ENCODE measurements at places on chromosomes 2 and 18. TPM values are rescaled to one million over a fixed set of nuclear protein-coding genes. Genes with fewer than 3 reads are reported as not detected.

Gene ASPRV1
- 0.28 TPM for total RNA-seq

Gene NOTO
- total RNA-seq: not detected

Gene MYO7B
- total RNA-seq: not detected

Gene CDH19
- total RNA-seq: not detected

Gene LHCGR
- total RNA-seq: not detected

Gene PROKR1
- not detected for total RNA-seq

Gene SANBR
- 10.1 TPM for total RNA-seq

Gene RNF138
- total RNA-seq: 14.4 TPM

Gene DNER
- 0.83 TPM for total RNA-seq

Gene RBM44
- 0.14 TPM for total RNA-seq

Gene PDE1A
- 42.4 TPM for total RNA-seq

Gene CDC42EP3
- 16.9 TPM for total RNA-seq

Gene SLC19A3
- total RNA-seq: 2.1 TPM

Gene B3GNT7
- under 0.01 TPM for total RNA-seq

Gene TUBA3E
- not detected for total RNA-seq

Gene UGT1A5
- total RNA-seq: not detected

Gene L3MBTL4
- 0.28 TPM for total RNA-seq

Gene AMER3
- total RNA-seq: not detected

Gene RNMT
- 16.6 TPM for total RNA-seq

Gene CKAP2L
- 0.74 TPM for total RNA-seq

Gene ITM2C
- 110 TPM for total RNA-seq

Gene SEPTIN2
- 358 TPM for total RNA-seq

Gene MC2R
- total RNA-seq: not detected

Gene DYNC2LI1
- 19.9 TPM for total RNA-seq

Gene RGPD4
- total RNA-seq: not detected

Gene PROC
- not detected for total RNA-seq

Gene EPHA4
- 26.7 TPM for total RNA-seq

Gene SEMA4F
- total RNA-seq: 4.1 TPM

Gene SLC23A3
- total RNA-seq: 2.4 TPM

Gene DCDC2C
- not detected for total RNA-seq

Gene FABP1
- total RNA-seq: not detected

Gene DNAH7
- total RNA-seq: 0.28 TPM

Gene ELP2
- 281 TPM for total RNA-seq

Gene REG1B
- total RNA-seq: not detected

Gene NCK2
- 25.6 TPM for total RNA-seq

Gene GNAL
- 0.65 TPM for total RNA-seq

Gene LYG1
- total RNA-seq: 0.43 TPM

Gene SKA1
- 6.6 TPM for total RNA-seq

Gene TFCP2L1
- total RNA-seq: not detected

Gene CROCC2
- total RNA-seq: 0.14 TPM

Gene LOXHD1
- total RNA-seq: not detected

Gene CREG2
- total RNA-seq: 0.14 TPM

Gene RAD51AP2
- total RNA-seq: not detected

Gene ALKAL2
- not detected for total RNA-seq

Gene NCKAP5
- 4.3 TPM for total RNA-seq

Gene NR4A2
- total RNA-seq: 0.09 TPM

Gene PMS1
- total RNA-seq: 17.5 TPM

Data from smooth muscle cell of bladder (primary cell).